ENCODE measurements at places on chromosomes 6 and 20.
A peak's percentile ranks its signal among the peaks of the same experiment; 100 is the strongest.

DNA sequence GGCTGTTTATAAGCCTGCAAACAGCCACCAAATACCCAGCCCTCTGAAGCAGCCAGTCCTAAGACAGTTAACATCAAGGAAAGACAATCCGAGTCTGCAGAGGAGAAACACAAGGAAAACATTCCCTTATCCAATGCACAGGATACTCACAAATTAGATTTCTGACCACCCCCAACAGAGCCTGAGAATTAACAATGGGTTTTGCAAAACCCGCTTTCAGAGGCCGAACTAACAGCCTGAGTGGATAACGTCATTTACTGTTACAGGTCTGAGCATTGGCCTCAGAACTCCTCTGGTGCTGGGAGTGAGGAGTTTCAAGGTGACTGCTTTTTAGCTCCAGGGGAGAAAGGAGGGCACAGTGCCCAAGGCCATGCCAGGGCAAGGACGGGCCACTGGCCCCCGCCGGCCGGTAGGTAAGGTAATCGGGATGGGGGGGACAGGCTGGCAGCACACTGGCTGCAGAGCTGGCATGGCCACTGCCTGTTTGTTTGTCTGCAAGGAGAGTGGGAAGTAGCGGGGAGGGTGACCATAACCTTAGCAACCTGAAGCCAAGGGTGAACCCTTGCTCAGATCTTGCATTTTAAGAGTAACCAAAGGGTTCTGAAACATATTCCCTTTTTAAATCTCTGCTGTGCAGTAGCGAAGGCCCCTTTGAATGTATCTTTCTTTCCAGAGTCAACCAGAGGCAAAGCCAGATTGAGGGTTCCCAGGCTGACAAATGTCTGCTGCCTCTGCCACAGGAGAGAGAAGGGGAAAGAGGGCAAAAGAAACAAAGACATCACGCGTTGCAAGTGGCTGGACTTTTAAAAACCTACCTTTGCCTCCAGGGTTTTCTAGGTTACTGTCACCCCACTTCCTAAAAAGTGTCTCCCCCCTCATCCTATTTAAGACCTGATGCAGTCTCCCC, 3.9 kb downstream of the ZMYND8 start:
- DNase-seq: no peak

DNA sequence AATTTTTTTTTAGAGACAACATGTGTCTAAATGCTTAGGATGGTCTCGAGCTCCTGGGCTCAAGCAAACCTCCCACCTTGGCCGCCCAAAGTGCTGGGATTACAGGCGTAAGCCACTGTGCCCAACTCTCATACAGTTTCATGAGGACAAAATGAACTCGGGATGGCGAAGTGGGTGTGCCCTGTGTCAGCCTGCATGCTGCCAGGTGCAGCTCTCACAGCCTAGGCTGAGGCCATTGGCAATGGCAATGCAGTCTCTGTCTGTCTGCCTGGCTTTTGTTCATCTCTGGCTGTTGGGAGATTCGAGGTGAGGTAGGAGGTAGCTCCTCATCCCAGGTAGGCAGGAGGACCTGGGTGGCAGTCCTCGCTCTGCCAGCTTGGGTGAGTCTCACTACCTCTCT, 88.0 kb downstream of the CHMP4B start:
- DNase-seq: no peak

- no peak for DNase-seq
Observed at GRCh38 chr20:38894091-38894847, 31.9 kb upstream of the FAM83D start.

- peak; percentile 16 for DNase-seq
Observed at GRCh38 chr20:24991897-24992486, 559 bp downstream of the APMAP start.

DNA sequence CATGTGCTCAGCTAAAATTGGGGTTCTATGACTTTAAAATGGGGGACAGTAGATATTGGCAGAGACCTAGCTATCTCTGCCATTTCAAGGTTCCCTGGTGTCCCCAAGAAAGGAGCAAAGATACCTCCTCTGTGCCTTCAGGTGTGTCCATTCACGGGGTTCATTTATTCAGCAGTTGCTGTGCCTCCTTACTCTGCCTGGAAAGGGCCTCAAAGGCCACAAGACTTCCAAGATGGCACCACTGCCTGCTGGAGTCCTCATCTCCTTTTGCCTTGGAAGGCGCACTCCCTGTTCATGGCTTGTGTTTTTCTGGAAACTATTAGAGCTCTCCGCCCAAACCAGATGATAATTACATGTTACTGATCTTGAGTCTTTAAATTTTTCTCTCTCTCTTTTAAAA, 3.9 kb upstream of the ZBP1 start:
- DNase-seq: no peak

All from CD4-positive, alpha-beta T cell treated with Interleukin-12 subunit alpha and Interleukin-12 subunit beta, for 1 hour (primary cell).